Stimulated activated CD4-positive, alpha-beta T cell treated with anti-CD3 and anti-CD28 coated beads, Interleukin-1b, Interleukin-23, amount 100 ng/mL, for 48 hours (primary cell): ENCODE measurements at places on chromosomes 13 and 19.
A peak's percentile ranks its signal among the peaks of the same experiment; 100 is the strongest.

GRCh38 chr19:44587963-44588770 is 25.2 kb upstream of the IGSF23 start:
- DNase-seq, result peak; percentile 76

- no peak for DNase-seq
Measured at GRCh38 chr19:49205114-49205513, 47.5 kb downstream of the TRPM4 start.

DNA sequence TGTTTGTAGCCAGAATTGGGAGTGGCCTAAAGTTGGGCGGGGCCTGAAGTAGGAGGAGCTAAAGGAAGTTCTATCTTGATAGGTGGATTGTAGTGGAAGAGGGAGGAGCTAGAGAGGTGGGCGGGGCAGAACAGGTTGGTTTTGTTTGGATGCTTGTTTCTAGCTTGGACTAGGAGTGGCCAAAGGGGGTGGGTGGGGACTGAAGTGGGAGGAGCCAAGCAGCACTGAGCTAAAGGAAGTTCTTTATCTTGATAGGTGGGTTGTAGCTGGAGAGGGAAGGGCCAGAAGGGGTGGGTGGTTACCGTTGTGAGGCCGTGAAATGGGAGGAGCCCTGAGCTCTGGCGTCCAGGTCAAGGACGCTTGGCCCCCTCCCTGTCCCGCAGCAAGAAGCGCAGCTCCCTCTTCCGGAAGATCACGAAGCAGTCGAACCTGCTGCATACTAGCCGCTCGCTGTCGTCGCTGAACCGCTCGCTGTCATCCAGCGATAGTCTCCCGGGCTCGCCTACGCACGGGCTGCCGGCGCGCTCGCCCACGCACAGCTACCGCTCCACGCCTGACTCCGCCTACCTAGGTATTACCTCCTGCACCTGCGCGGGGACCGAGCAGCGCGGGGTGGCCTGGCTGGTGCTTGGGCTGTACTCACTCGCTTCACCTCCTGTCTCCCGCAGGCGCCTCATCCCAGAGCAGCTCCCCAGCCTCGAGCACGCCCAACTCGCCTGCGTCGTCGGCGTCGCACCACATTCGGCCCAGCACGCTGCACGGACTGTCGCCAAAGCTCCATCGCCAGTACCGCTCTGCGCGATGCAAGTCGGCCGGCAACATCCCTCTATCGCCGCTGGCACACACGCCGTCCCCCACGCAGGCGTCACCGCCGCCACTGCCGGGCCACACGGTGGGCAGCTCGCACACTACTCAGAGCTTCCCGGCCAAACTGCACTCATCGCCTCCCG is 8.0 kb downstream of the DNASE2 start:
- DNase-seq, result peak; percentile 72

GRCh38 chr19:18292810-18293641 is 11.6 kb upstream of the JUND start:
- DNase-seq, result peak; percentile 62

DNA sequence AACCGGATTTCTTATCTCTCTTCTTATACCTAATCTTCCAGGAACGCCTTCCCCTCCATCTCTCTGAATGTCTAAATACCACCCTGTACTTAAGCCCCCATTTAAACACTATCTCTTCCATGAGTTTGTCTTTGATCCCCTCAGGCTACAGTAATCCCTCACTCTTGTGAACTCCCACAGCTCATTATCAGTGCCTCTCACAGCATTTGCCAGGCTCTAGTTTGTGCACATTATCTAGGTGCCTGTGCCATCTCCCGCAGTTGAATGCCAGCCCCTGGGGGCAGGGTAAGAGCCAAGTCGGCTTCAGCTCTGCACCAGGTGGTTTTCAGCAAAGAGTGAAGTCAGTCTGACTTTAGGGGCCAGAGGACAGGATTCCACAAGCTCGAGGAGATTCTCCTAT is 71.4 kb downstream of the FREM2 start:
- DNase-seq, result no peak

GRCh38 chr19:13172346-13173138 is 22.3 kb downstream of the IER2 start:
- DNase-seq, result peak; percentile 87

GRCh38 chr19:47124937-47125668 is 5.5 kb upstream of the SAE1 start:
- DNase-seq, result no peak

- DNase-seq, result no peak
Measured at GRCh38 chr13:48642061-48642460, 11.7 kb upstream of the CYSLTR2 start.

GRCh38 chr19:31271306-31271911 is 77.8 kb downstream of the TSHZ3 start:
- no peak for DNase-seq

- no peak for DNase-seq
Measured at GRCh38 chr13:41670873-41671443, 213.6 kb downstream of the RGCC start.

- DNase-seq, result no peak
Measured at GRCh38 chr13:98443329-98443728, 133.6 kb downstream of the STK24 start.

GRCh38 chr13:43808676-43809075 is 21.9 kb upstream of the ENOX1 start:
- no peak for DNase-seq

- DNase-seq, result no peak
Measured at GRCh38 chr13:90405301-90405700, 942.2 kb upstream of the MIR17HG start.

DNA sequence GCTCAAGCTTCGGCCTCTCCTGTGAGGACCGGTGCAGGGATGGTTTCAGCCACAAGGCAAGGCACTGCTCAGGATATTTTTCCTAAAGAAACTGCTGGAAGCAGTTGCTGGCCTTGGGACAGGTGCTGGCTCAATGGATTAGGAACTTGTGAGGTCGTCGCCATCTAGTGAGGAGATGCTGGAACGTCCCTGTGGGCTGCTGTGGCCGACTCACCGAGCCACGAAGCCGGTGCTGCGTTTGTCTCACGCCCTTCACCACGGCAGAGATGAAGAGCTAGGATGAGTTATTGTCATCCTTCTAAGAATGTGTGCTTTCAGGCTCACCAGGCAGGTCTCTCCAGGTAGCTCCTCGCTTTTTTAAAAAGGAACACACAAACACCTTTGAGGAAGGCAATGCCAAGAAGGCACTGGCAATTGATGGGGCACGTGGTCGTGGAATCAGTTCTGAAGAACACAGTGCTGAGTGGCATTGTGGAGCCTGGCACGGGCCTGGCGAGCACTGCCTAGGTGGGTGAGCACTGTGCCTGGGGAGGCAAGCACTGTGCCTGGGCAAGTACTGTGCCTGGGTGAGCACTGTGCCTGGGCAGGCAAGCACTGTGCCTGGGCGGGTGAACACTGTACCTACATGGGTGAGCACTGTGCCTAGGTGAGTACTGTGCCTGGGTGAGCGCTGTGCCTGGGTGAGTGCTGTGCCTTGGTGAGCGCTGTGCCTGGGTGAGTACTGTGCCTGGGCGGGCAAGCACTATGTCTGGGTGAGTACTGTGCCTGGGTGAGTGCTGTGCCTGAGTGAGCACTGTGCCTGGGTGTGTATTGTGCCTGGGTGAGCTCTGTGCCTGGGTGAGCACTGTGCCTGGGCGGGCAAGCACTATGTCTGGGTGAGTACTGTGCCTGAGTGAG is 140.4 kb downstream of the TEX29 start:
- no peak for DNase-seq

- DNase-seq, result peak; percentile 41
Measured at GRCh38 chr19:15107061-15108010, at the start of gene SYDE1. Gene SYDE1 (plus strand): TSS chr19:15107401. CDS start chr19:15107434, 33 bp downstream.

GRCh38 chr19:41116261-41116660 is 2.0 kb downstream of the CYP2F1 start:
- no peak for DNase-seq

DNA sequence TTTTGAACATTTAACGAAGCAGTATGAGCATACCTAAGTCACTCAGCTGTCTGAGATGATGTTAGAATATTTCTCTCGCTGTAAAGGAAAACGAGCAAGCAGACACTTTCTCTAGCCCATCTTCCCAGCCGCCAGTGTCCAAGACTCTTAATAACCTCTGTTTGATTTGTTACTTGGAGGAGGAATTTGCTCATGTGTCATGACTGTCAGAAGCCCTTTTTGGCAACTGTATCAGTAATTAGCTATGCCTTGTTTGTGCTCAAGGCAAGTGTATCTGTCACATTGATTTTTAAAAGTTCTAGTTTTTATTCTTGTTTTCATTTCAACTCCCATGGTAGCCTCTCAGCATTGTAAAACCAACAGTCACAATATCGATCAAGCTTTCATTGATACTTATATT is 828.4 kb upstream of the SLC10A2 start:
- DNase-seq, result no peak

DNA sequence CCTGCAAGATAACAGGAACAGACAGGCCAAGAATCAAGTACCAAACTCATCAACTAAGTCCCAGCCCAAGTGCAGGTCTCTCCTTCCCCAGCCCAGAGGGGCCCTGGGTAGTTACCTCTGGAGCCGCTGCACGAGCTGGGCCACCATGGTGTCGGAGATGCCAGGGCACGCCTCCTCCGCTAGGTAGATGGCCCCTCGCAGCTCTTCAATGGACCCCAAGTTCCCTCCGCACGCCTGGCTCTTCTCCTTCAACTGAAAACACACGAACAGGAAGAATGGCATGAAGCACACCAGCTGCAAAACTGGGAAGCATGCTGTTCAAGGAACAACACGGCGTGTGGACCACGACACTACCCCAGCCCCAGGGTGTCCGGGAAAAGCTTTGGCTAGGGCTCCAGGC is 119.9 kb downstream of the STK24 start:
- DNase-seq, result no peak

- DNase-seq, result no peak
Measured at GRCh38 chr13:29509999-29510589, 85.4 kb downstream of the SLC7A1 start.

DNA sequence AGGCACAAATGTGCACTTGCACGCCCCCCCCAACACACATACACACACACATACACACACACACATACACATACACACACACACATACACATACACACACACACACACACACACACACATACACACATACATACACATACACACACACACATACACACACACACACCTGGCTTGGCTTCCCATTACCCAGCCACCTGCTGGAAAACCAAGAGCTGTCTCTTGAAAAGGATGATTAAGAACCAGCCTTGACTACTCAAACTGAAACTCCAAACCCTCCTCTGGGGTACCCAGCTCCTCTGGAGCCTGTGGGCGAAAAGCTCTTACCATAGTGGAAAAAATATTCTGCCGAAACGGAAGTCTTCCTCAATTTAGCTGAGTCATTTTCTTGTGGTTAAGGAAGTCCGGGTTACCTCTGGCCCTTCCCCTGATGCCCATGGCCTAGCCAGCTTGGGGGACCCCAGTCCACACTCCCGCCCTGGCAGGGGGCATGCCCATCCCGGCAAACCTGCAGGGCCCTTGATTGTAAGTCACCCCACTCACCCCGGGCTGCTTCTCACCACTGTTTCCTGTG is 21.9 kb downstream of the CEBPA start:
- peak; percentile 67 for DNase-seq

- no peak for DNase-seq
Measured at GRCh38 chr13:75774176-75774575, 138.0 kb downstream of the LMO7 start.

DNA sequence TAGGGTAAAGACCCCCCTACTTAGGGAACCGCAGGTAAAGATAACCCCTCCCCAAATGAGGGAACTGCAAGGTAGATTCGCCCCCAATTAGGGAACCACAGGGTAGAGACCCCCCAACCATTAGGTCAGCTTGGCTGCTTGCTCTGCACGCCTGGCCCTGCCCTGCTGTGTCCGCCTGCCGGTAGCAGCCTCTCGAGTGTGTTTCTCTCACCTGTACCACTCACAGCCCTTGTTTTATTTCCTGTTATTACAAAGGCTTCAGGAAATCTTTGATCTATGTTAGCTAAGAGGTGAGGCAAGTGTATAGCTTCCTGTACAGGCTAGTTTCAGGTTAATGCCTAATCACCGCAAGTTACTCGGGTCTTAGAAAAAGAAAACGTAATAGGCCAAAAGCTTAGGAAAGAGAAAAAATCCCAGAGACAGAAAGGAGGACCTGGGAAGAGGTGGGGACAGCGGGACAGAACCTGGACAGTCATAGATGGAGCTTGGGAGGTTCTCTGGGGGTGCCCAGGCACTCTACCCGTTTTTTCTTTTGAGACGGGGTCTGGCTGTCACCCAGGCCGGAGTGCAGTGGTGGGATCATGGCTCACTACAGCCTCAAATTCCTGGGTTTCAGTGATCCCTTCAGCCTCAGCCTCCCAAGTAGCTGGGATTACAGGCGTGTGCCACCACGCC is 23.1 kb upstream of the EIF3G start:
- no peak for DNase-seq

DNA sequence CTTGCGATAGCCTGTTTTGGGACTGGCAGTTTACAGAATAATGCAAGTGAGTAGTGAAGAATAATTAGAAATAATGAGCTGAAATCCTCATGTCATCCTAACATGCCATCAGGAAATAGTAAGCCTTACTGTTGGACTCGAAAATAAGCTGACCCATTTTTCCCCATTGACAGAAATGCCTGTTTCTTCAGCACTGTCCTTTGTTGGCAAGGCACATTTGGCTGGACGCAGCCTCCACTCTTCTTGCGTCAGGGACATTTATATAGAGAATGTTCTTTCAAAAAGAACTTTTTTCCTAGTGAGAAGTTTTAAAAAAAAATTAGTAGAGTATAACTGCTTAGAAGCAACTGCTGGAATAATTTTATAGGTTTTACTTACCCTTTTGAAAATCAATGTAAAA is 47.1 kb downstream of the ARHGAP35 start:
- no peak for DNase-seq

GRCh38 chr13:41900918-41901317 is 60.0 kb downstream of the VWA8 start:
- peak; percentile 69 for DNase-seq

DNA sequence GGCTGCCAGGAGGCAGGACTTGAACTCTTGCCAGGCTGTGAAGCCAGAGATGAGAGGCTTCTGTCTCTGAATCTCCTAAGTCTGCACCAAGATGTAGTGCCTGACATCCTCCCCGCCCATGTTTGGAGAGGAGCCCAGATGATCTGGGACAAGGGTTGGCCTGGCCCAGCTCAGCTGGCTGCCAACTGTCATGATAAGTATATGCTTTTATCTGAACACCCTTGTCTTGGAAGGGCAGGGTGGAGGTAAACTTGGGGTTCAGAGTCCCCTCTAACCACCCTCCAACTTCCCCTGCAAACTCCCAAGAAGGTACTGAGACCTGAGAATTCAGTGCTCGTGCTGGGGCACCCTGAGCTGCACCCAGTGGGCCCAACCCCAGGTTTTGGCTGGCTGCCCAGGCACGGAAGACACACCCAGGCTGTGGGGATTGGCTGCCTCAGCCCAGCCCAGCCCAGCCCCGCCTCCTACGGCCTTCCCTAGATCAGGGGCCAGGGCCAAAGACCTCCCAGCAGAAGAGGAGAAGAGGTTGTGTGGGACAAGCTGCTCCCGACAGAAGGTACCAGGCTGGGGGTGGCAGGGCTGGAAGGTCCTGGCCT is at the start of gene CYP4F12:
TSS of gene CYP4F12 (plus strand) at position 508 of the 596 bp plus-strand sequence. CDS start 443 bp downstream, outside the sequence.
- peak; percentile 9 for DNase-seq
